Stimulated activated CD8-positive, alpha-beta memory T cell treated with anti-CD3 and anti-CD28 coated beads, Interleukin-12 subunit alpha, Interleukin-12 subunit beta, amount 100 ng/mL, for 1 hour (primary cell): ENCODE measurements at places on chromosomes 3 and 15.

DNA sequence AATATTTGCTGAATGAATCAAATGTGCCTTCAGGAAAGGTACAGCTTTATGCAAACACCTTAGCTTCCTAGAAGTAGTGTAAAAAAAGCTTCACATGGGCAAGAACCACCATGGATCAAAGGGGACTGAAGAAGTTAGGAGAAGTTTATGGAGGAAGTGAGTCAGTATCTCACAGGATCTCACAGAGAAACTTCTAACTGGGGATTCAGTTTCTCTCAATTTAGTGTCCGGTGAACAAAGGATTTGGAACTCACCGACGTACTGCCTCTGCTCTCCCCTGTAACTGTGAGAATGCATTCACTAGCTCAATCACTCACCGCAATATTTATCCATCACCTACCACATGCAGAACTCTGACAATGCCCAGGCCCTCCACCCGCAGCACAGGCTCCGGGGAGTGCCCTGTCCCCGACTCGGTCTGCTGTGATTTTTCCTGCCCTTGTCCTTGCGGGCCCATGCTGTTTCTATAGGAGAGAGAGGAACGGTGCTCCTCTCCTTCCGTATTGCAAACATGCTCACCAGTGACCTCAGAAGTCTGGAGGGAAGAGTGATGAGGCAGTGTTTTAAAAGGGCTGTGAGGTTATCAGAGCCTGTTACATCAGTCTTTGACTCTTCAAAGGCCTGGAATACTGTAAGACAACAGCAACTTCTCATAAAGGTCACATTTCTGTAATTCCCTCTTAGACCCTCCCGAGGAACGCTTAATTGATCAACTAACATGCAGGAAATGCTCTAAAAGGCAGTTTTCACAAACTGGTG, 222.5 kb upstream of the ICE2 start:
- DNase-seq = no peak

DNA sequence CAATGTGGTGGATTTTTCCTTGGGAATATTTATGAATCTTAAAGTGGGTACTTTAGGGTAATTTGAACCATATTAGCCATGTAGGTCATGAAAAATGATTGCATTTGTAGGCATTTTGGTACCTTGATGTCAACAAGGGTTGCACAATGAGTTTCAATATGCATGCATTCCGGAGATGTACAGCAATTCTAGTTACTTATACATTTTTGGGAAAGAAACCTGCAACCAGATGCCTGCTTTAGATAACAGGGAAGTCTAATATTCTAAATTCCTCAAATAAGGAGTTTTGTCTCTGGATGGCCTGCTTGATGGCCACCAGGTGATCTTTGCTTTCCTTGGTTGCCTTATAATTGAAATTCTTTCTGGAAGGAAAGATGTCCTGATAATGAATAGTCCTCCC, 240.5 kb upstream of the SETMAR start:
- DNase-seq = no peak

DNA sequence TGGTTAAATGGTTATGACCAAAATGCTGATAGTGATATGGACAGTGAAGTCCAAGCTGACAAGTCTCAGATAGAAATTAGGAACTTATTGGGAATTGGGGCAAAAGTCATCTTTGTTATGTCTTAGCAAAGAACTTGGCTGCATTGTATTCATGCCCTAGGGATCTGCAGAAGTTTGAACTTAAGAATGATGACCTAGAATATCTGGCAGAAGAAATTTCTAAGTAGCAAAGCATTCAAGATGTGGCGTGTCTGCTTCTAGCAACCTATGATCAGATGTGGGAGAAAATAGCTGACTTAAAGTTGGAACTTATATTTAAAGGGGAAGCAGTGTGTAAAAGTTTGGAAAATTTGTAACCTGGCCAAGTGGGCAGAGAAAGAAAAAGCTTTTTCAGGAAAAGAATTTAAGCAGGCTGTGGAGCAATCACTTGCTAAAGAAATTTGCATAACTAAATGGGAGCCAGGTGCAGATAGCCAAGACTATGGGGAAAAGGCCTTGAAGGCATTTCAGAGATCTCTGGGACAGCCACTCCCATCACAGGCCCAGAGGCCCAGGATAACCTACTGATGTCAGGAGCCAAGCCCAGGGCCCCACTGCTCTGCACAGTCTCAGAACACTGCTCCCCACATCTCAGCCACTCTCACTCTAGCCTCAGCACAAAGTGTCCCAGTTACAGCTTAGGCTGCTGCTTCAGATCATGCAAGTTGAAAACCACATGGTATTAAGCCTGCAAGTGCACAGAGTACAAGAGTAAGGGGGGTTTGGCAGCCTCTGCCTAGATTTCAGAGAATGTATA, 147.8 kb upstream of the TGFBR2 start:
- DNase-seq = no peak

GRCh38 chr15:86392874-86393273, 313.2 kb downstream of the AGBL1 start:
- no peak for DNase-seq
